ENCODE measurements at places on chromosomes 5 and 9.

DNA sequence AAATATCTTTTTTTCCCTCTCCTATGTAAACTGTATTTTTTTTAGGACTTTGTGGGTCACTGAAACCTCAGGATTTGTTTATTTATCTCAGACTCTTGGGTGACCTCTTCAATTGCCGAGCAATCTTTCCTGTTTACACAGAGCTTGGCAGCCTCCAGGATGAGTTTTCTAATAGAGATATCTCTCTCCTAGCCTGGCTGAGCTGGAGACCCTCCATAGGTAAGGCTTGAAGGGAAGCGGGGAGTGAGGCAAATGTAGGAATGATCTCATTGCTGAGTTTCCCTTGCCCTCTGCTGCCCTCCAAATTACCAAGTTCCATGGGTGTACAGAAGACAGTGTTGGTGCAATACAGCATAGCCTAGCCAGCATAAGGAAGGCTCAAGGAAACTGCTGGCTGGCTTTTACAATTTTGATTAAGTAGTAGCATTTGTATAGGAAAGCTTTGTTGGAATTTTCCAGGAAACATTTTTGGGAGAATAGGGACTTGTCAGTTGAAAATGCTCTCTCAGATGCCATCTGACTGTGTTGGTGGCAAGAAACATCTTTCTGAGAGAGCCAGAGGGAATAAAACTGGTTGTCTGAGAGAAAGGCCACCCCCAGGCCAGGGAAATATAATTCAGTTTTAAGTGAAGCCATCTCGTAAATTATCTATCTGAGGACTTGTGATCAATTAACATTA lies 116.0 kb downstream of the NMUR2 start:
- no peak for DNase-seq

DNA sequence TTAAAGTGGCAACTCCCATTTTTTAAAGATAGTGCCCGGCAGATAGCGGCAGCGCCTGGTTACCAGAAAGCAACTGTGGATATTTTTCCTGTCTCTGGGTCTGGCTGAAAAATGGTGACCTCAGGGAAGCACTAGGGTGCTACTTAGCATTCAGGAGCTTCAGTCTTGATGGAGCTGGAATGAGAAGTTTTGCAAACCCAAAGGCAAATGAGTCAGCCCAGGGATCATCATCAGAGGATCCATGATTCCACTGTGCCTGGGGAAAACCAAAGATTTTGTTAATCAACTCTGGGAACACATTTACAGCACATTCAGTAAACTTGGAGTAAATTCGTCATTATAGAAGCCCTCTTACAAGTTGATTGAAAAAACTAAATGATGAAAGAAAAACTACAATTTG lies 26.7 kb downstream of the F2R start:
- no peak for DNase-seq

- DNase-seq, result no peak
Measured at GRCh38 chr9:98883276-98883675, 60.4 kb upstream of the COL15A1 start.

- DNase-seq, result no peak
Measured at GRCh38 chr5:171644536-171644935, 141.1 kb upstream of the SMIM23 start.

DNA sequence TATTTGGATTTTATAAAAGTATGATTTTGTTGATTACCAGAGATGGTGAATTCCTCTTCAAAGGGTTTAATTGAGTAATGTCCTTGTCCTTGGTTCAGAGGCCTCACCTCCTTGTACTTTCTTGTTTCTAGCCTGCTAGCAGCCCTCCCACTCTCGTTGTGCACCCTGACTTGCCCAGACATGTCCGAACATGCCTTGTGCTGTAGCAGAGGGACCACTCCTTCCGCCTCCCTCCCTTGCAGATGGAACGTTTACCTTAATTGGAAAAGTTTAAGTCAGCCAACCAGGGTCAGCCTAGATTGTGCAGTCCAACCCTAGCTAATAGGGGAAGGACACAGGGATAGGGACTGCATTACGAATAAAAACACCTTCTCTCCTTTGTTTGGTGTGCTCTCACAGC lies 406.9 kb upstream of the NMUR2 start:
- no peak for DNase-seq

DNA sequence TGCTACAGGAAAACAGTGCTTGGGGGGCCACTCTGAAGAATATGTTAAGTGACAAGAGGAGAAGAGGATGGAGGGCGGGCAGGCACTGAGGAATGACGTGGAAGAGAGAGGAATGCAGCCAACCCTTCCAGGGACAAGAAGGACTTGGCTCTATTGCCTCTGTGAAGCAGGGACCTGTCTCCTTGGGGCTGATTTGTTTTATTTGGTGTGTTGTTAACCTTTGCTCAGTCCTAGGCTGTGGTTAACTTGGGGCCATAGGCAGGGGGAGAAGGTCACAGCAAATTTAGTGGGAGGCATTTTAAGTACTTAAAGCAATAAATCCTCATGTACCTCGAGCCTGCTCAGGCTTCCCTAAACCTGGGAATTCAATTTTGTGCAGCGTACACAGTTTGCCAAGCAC lies 39.9 kb downstream of the KIF4B start:
- no peak for DNase-seq

DNA sequence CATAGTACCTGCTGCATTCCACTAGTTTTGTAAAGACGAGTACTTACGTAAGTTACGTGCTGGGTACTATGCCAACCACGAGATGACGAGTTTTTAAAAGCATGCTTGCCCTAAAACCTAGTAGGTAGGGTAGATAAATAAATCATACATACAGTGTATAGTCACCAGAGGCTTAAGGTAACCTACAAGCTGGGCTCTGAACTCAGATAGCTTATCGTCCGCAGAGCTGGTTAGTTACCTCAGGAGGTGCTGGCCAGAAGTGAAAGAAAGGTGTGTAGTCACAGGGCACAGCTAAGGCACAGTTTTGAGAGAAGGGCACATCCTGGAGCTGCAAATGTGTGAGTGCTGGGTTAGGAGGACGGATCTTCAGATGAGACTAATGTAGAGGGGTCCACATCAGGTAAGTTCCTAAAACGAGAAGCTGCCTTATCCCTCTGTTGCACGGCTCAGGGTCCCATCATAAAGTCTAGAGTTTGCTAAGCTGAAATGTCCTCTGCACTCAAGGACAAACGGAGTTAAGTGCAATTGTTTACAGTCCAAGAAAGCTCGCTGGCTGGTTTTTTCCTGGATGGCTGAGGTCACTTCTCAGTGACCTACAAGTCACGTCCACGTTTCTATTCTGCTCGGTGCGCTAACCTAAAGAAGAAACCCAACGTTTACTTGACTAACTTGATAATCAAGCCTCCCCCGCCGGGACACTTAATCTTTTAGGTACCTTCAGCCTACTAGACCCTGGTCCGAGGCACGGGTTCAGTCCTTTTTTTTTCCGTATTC lies 1.1 kb upstream of the SNX24 start:
- DNase-seq, result no peak

DNA sequence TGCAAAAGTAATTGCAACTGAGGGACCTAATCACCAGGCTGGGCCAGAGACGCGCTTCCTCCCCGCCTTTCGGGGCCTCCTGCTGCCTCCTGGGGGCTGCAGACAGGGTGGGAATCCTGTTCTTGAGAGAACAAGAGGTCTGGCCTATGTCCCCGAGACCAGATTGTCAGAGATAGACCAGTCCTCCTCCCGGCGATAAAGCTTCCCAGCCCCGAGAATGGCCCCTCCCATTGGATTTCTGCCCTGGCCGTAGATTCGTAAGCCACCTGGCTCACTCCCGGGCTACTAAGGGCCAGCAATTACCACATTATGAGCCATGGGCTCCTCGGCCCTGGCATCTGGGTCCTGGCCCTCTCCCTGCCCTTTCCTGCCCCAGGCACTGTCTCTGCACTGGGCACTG lies 70.4 kb downstream of the HRH2 start:
- no peak for DNase-seq

DNA sequence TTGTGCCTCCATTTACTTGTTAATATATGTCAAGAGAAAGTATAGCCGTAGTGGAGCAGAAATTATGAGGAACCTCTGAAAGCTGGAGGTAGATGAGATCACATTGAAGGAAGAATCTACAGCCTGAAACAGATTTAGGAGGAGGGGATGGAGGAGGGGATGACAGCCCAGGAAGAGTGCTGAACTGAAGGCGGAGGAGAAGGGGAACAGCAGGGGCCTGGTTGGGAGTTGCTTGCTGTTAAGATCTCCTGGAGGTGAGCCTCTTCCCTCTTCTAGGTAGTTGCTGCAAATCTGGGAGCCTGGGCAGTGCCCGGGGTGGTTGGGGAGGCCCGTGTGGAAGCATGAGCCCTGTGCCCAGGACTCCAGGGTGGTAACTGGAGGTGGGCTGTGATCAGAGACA lies 111.8 kb upstream of the SEMA6A start:
- no peak for DNase-seq

GRCh38 chr5:116421080-116421629 lies 153.5 kb downstream of the SEMA6A start:
- DNase-seq, result no peak

All from BE2C (cell line).